ENCODE measurements at places on chromosomes 5 and 9. TPM values are rescaled to one million over a fixed set of nuclear protein-coding genes. Genes with fewer than 3 reads are reported as not detected.

LPCAT1 gene
- 60.8 TPM for total RNA-seq

GRXCR2 gene
- not detected for total RNA-seq

OBP2B gene
- total RNA-seq = not detected

F2R gene
- 7.9 TPM for total RNA-seq

Data from activated CD8-positive, alpha-beta T cell treated with anti-CD3 and anti-CD28 coated beads, Interleukin-2, amount 10 ng/mL, durations not matched to agents 7 days and 5 days (primary cell).